ENCODE measurements at places on chromosomes 3 and 15.

GRCh38 chr3:10516544-10517452 lies 11.4 kb upstream of the ATP2B2 start:
- DNase-seq: no peak

DNA sequence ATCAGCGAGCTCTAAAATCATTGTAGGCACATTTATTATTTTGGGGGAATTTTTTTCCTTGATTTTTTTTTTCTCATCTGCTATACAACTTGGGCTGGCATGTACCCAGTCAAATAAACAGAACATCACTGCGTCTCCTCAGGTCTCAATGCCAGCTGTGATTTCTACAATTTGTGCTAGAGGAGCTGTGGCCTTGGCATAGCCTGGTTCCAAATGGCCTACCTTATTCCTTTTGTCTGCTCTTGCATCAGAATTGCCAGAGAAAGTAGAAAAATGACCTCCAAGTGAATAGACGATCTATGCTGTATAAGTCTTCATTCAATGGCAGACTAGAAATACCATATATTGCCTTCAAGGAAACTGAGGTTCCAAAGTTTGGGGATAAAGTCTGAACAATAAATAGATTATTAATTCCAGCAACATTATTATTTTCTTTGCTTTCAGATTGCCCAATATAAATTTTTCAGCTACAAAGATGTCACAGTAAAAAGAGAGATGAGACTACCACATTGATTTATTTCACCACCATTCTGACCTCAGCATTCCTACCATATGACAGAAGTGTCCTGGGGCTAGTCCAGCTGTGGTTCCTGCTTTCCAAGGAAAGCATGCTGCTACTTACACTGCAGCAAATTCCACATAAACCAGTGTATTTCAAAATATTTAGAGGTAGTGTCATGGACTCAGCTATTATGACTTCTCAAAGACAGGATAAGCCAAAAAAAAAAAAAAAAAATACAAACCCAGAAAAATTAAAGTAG lies 493.9 kb upstream of the ZNF385D start:
- DNase-seq: no peak

- no peak for DNase-seq
Observed at GRCh38 chr3:20225769-20226168, 39.8 kb upstream of the SGO1 start.

GRCh38 chr3:29427266-29428103 lies 146.6 kb downstream of the RBMS3 start:
- DNase-seq: no peak

DNA sequence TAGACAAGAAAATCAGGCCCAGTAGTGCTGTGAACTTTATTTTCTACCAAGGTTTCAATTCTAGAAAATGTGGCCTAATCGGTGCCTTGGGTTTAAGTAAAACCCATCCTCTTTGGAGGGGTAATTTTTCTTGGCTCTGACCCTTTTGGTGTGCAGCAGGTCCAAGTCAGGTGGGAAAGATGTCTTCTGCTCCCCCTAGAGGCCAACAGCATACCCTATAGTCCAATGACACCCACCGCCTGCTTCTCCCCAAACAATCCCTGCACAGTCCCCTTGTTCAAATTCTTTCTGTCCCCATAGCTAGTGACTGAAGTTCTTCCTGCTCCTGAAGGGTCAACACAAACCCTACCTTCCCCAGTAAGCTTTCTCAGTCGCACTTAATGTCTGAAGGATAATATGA lies 261.8 kb upstream of the GOLGA6L4 start:
- DNase-seq: no peak

DNA sequence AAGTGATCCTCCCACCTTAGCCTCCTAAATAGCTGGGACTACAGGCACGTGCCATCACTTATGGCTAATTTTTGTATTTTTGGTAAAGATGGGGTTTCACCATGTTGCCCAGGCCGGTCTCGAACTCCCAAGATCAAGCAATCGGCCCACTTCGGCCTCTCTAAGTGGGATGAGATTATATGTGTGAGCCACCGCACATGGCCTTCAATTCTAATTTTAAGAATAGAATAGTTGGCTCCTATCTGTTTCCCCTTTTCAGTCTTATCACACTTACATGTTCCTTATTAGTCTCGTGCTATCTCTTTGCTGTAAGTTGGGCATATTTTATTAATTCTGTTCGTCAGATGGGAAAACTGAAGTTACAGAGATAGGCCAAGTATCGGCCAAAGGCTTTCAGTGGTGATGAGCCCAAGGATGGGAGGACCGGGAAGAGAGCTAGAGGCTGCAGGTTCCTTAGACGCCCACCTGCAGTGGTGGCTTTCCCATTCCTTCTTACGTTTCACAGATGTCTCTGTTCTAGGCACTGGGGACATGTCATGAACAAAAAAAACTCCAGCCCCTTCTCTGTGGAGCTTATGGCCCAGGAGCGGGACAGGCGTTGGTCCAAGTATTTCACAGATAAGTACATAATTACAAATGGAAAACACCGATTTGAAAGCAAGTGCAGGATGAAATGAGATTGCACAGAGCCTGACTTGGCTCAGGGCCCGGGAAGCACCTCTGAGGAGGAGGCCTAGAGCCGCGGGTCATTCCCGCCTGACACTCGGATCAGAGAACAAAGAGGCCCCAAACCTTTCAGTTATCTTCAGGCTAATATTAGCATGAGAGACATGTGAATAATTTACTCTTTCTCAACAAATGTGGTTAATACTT lies 91.1 kb upstream of the KLF13 start:
- no peak for DNase-seq

- DNase-seq: no peak
Observed at GRCh38 chr3:152293347-152294006, 24.7 kb downstream of the MBNL1 start.
